Activated T-cell treated with anti-CD3 and anti-CD28 coated beads, Interleukin-2, amount 50 U/mL, for 72 hours (primary cell): ENCODE measurements at places on chromosomes 5 and 9.

- DNase-seq: no peak
Observed at GRCh38 chr5:163248333-163248732, 189.1 kb upstream of the CCNG1 start.

GRCh38 chr9:86282979-86283535 is 719 bp upstream of the ISCA1 start:
- DNase-seq: no peak

DNA sequence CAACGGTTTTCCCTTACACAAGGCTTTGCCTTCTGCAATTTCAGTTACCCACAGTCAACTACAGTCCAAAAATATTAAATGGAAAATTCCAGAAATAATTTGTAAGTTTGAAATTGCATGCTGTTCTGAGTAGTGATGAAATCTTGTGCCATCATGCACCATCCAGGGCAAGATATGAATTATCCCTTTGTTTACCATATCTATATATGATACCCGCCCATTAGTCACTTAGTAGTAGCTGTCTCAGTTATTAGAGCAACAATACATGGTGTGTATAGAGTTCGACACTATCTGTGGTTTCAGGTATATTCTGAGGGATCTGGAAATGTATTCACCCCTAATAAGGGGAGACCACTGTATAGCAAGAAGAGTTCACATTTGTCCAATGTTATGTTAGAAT is 29.4 kb downstream of the ERBIN start:
- no peak for DNase-seq

GRCh38 chr5:135008981-135009735 is 24.9 kb downstream of the PITX1 start:
- DNase-seq: no peak

GRCh38 chr5:67035098-67035740 is 161.4 kb downstream of the CD180 start:
- DNase-seq: no peak

DNA sequence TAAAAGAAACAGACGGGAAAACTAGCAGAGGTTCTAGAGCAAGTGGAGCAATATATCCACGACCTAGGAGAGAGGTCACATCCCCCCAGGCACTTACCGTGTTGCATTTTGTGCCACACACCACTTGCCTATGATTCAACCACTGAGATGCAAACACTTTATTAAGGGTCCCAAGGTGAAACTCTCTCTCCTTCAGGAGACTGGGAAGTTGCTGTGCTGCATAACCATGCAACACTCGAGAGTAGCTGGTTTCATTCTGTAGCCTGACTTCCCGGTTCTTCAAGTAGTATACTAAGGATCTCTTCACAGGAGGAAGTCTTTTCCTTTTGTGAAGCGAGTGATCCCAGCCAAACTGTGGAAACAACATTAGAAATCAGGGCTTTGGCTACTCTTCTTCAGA is 1.6 kb downstream of the DCAF12 start:
- DNase-seq: no peak

- DNase-seq: no peak
Observed at GRCh38 chr5:859798-860296, 9.1 kb upstream of the ZDHHC11 start.

DNA sequence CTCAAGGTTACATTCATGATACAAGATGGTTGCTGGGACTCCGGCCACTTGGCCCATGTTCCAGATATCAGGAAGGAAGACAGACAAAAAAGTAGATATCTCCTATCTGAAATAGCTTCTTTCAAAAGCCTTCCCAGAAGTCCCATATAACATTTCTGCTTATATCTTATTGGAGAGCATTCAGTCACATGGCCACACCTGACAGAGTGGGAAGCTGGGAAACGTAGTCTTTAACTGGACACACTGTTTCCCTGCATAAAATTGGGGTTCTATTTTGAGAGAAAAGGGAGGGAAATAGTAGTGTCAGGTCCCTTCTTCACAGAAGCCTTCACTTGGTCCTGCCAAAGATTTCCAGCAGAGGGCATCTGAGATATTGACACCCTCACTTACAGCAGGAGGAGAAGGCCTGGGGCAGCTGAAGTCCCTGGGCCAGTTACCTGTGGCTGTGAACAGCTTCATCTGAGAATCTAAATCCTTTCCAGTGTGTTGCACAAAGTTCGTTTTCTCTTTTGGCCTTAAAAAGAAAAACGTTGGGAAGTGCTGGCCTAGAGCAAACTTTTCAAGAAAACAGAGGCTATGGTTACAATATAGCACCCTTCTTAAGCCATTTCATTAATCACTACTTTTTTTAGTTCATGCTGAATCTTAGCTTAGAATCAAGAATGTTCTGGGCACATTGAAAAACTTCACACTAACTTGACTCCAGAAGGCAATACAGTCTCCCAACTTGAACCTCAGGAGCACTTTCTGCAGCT is 33.5 kb downstream of the SPEF2 start:
- DNase-seq: peak; percentile 69

GRCh38 chr5:156515803-156516360 is 188.9 kb downstream of the SGCD start:
- no peak for DNase-seq

DNA sequence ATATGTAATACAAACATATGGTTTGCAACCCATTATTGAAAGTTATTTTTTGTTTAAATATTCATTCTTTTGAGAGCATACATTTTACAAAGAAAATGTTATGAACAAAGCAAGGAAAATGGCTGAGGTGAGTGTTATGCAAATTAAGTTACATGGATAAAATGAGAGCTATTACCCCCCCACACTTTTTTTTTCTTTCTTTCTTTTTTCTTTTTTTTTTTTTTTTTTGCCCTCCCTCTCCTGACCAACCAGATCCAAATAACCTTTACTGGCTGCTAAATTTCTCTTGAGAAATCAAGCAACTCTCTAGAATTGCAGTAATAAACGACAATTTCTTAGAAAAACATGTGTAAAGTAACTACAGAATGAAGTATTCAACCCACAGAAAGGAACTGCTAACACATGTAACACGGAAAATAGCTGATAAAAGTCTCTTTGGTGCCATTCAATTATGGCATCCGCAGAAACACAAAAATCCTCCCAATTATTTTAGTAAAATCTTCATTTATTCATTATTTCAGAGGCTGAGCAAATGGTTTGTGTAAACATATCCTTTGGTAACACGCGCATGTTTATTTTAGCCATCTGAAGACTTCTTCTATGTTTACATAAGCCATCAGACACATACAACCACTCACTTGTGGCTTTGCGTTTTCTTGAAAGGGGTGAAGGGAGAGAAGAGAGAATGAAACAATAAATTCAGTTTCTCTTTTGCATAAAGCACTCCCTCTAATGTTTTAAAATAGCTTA is 216.1 kb downstream of the NFIB start:
- no peak for DNase-seq

GRCh38 chr9:98596486-98596885 is 112.2 kb downstream of the GABBR2 start:
- no peak for DNase-seq

DNA sequence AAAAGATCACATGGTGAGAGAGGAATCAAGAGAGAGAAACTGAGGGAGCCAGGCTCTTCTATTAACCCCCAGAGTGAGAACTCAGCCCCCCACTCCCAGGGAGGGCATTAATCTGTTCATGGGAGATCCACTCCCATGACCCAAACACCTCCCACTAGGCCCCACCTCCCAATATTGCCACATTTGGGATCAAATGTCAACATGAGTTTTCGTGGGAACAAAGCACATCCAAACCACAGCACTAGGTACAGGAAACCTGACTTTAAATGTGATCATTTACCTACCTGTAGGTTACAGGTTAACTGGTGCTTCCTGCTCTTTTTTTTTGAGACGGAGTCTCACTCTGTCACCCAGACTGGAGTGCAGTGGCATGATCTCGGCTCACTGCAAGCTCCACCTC is 16.9 kb downstream of the NNT start:
- DNase-seq: no peak
